ENCODE measurements at places on chromosomes 3 and 15.

DNA sequence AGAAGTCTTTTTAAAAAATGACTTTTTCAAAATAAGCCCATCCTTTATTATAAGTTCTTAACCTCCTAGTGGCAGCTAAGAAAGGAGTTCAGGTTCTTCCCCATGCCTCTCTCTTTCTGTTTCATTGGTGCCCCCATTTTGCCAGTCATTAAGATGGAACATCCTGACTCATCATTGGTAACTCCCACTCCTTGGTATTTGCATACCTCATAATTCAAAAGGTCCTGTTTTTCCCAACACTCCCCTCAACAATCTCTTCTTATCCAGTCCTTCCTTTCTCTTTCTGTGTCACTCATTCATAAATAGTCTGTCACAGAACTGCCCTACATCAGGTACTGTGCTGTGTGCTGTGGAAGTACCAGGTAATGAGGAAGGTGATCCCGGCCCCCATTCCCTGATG lies 394.0 kb downstream of the FOXP1 start:
- DNase-seq = no peak

- DNase-seq = no peak
These were observed 8.4 kb downstream of the TMEM40 start for GRCh38 chr3:12750658-12751071.

GRCh38 chr15:98139337-98139736 lies 178.8 kb downstream of the ARRDC4 start:
- DNase-seq = no peak

DNA sequence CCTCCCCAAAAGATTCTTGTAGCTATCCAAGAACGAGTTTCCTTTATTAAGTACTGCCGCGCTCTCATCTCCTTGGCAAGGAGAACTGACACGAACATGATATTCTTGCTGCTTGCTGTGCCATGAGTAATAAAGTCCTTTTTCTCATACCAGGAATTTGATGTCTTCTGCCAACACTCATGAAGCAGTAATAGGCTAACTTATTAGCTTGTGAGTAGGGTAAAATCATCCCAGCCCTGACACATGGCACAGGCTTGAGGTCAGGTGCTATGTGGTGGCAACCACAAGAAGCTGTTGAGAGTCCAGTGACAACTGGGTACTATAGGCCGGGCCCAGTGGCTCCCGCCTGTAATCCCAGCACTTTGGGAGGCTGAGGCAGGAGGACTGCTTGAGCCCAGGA lies 22.7 kb upstream of the UBXN7 start:
- no peak for DNase-seq

DNA sequence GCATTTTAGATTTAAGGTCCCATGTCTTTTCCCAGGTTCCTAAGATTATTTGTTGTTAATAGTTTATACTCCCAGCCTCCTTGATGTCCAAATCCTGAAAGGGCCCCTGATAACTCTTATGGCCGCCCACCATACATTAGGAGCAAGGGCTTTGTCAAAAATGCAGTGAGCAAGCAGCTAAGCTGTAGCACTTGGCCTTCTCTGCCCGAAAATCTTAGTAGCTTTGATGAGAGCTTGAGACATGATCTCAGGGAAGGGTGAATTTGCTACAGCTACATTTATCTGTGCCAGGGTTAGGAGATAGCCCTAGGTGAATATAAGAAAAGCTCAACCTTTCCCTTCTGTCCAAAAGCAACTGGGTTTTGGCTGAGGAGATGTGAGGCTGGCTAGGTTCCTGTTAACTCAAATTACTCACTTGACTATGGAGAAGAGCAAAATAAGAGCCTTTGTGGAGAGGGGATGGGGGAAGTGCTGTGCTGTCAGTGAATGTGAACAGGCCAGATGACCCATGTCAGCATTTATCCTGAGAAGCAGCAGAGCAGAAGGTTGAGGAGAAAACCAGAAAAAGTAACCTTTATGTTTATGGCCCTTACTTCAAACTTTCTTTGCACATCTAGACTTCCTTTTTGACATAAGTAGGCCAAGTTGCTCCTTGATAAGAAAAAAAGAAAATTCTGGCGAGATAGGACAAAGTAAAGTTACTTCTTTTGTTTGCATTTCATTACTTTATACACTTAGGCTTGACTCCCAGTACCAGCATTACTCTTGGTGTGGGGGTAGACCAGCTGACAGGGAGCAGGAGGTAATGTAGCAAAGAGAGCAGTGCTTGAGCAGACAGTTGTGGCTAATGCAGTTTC lies 21.1 kb downstream of the MAPK6 start:
- DNase-seq = no peak

DNA sequence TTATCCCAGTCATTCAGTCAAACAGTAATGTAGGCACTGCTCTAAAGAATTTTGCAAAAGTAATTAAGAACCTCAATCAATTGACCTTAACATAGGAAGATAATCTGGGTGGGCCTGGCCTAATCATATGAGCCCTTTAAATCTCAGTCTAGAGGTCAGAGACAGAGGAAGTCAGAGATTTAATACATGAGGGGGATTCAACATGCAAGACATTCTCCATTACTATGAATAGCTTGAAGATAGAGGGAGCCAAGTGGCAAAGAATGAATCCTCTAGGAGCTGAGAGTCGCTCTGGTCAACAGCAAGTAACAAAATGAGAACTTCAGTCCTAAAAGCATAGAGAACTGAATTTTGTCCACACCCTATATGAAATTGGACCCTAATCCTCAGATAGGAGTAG lies 39.0 kb upstream of the MBNL1 start:
- no peak for DNase-seq

DNA sequence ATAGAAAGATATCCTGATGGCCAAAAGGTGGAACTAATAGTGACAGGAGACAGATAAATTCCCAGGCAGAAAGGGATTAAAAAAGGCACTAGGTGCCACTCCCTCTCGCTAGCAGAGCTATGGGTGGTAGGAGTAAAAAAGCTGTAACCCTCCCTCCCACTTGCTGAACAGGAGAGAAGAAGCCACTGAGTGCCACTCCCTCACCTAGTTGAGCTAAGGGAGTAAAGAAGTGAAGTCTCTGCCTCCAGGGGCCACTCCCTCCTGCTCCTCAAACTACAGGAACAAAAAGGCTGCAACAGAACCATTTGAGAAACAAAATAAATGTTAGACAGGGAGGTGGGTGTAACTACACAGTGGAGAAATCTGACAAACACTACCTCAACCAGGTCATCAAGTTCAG lies 276.2 kb upstream of the EPHA6 start:
- DNase-seq = no peak

- DNase-seq = no peak
These were observed 154.8 kb upstream of the LRIG1 start for GRCh38 chr3:66655671-66656070.

GRCh38 chr15:77538027-77538451 lies 94.7 kb downstream of the LINGO1 start:
- no peak for DNase-seq

DNA sequence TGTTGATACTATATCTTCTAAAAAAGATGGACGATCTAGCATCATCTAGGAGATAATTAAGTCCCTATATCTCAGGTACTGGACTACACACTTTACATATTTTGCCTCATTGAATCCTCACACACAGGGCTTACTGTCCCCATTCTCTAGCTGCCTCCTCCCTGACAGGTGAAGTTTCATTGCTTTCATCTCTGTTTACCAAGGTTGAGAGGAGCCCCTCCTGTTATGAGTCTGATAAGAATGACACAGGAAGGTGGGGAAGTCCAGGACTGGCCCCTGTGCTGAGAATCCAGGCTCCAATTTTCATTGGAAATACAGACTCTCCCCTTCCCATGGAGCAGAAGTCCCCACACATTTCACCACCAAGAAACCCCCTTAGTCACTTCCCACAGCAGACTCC lies 105.2 kb downstream of the XXYLT1 start:
- DNase-seq = no peak

DNA sequence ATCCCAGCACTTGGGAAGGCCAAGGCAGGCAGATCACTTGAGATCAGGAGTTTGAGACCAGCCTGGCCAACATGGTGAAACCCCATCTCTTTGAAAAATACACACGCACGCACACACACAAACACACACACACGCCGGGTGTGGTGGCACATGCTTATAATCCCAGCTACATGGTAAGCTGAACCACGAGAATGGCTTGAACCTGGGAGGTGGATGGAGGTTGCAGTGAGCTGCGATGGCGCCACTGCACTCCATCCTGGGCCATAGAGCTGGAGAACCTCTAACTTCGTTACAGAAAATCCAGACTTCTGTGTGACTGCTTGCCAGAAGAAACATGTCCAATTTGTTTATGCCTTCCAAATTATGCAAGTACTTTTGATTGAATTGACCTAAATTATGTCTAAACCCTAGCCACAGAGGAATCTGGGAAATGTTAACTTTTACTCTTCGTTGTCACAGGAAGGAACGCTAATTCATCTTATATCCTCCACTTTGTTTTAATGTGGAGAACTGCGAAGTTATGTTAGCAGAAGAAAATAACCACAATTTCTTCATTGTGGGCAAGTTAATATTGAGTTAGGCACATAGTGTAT lies 21.7 kb downstream of the TRIM59 start:
- DNase-seq = no peak

- DNase-seq = no peak
These were observed 8.4 kb downstream of the ARHGEF26 start for GRCh38 chr3:154129625-154130024.

DNA sequence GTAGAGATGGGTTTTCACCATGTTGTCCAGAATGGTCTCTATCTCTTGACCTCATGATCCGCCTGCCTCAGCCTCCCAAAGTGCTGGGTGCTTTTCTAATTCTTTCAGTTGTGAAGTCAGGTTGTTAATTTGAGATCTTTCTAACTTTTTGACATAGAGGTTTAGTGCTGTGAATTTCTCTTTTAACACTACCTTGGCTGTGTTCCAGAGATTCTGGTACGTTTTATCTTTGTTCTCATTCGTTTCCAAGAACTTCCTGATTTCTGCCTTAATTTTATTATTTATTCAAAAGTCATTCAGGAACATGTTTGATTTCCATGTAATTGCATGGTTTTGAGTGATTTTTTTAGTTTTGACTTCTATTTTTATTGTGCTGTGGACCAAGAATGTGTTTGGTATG lies 63.5 kb upstream of the CCDC54 start:
- peak; percentile 6 for DNase-seq

Data from hematopoietic multipotent progenitor cell treated with erythropoietin and hydrocortisone succinate and interleukin-3 and kit ligand, for 8 days (in vitro differentiated cells).